ENCODE measurements at places on chromosomes 2 and 18.

DNA sequence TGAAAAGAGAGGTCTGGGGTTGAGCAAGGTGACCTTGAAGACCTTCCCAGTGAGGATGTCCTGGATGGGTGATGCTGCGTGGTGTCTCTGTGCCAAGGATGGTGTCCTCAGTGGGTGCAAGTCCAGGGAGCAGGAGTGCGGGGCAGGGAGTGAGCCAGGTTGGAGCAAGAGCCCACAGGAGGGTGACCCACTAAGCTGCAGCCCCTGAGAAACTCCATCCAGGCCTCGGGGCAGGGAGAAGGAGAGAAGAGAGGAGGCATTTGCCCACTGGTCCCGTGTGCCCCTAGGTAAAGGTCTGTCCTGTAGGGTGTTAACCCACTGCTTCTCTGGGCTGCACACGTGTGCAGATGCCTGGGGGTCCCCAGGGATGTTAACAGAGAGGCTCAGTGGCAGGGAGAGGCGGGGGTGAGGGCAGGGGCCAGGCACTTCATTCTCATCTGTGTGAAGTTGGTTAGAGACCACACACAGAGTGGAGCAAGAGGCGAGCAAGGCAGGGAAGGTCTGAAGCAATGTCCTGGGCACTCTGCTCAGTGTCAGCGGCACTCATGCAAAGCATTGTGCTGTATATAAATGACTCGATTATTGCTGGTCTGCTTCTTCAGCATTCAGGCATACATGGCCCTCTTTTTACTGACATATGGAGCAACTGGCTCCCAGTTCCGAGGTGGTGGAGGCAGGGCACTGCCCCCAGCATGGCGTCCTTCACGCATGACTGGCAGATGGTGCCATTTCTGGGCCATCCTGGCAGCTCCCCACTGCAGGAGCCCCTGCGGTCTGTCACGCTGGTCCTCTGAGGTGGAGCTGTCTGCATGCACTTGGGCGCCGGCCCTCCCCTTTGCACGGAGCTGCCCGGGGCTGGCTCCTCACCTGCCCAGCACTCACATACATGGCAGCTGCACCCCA lies 117.2 kb upstream of the HS6ST1 start:
- no peak for DNase-seq

DNA sequence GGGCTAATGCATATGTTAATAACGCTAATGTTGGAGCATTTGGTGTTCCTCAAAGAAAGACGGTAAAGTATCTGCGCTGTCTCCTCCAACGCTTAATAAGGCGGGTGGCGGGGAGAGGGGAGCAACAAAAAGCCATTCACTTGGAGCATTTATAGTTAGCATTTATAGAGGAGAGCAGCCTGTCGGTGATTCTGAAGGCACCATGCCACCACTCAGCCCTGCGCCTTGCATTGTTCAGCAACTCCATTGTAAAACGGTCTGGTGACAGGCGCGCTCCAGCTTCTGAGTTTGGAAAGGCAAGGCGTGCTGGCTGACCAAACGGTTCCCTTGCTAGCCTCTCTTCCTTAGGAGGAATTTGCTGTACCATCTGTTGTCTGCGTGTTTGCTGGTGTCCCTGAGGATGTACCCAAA lies 83.9 kb downstream of the LYPD1 start:
- DNase-seq = no peak

- no peak for DNase-seq
Observed at GRCh38 chr2:216880509-216881184, 20.8 kb upstream of the TNP1 start.

GRCh38 chr2:184769686-184770085 lies 171.4 kb downstream of the ZNF804A start:
- DNase-seq = no peak

DNA sequence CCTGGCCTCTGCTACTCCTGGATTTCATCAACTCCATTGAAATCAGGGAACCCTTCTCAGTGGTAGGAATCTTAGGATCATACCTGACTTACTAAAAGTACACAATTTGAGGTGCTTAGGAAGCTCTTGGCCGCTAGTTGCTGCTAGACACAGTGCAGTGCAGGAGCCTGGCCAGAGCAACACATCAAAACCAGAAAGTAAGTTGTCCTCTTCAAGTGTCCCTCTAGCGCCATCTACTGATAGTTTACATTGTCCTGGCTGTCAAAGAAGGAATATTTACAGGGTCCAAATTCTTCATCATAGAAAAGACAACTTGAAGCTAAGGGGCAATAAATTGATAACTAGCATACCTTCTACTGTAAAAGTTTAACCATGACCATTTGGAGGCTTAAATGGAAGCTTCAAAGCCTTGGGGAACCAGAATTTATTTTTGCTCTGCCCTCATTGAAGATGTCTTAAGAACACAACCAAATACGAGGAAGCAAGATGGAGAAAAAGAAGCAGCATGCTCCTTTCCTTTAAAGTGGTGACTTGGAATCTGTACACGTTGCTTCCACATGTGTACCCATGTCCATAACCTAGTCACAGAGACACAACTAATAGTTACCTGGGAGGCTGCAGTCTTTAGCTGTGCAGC lies 889.1 kb upstream of the GCFC2 start:
- peak; percentile 91 for DNase-seq

GRCh38 chr2:192011196-192011595 lies 164.3 kb upstream of the CAVIN2 start:
- DNase-seq = no peak

- no peak for DNase-seq
Observed at GRCh38 chr2:144890828-144891227, 370.9 kb upstream of the ZEB2 start.

DNA sequence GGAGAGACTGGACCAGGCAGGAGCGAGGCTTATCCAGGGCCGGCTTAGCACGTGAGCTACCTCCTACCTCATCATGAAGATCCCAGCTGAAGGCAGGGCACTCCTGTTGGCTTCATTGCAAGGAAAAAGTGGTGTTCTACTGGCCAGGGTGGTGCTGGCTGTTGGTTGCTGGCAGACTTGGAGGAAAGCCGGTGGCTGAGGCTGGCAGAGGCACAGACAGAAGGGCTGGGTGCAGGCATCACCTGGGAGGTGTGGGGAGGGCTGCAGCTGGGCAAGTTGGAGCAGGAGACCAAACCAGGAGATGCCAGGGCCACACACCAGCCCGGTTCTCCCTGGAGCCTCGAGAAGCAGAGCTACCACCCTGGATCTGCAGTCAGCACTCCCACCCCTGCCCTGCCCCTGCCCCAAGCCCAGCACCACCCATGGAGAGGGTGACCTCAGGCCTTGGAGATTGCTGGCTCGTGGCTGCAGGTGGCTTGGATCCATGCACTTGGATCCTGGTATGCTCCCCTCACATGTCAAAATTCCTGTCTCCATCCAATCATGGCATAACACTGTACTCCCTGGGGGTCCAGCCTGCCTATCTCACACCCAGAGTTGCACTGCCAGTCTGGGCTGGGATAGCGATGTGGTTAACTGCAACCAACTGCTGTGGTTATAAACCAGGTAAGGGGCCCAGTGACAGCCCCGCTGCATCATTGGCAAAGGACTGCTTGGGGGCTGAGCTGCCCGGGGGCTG lies 49.7 kb downstream of the GLI2 start:
- no peak for DNase-seq

DNA sequence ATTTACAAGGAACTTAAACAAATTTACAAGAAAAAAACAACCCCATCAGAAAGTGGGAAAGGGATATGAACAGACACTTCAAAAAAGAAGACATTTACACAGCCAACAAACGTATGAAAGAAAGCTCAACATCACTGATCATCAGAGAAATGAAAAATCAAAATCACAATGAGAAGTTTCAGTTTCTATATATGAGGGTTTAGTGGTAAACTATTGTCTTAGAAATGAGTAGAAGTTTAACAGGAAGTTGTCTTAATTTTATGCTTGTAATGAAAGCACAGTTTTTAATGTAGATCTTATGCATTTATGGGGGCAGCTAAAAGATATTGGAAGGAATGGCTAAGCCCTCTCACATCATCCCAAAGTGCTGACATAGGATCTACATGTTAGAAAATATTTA lies 325.4 kb downstream of the ERBB4 start:
- no peak for DNase-seq

GRCh38 chr18:32379891-32380290 lies 90.8 kb downstream of the GAREM1 start:
- no peak for DNase-seq
